ENCODE measurements at places on chromosomes 7 and 10.

DNA sequence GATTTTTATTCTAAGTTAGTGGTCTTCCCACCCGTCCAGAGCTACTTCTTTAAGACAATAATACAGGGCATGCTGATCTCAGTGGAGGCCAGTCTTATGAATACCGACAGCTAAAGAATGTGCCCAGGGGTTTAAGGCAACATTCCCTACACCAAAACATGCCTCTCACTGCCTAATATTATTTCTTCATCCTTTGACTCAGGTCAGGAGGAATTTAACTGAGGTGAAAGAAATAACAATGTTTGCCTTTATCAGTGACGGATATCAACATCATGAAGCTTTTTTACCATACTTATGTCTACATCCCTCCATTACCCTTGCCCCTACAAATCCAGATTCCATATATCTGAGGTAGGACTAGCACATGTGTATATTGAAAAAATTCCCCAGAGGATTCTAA, 33.3 kb upstream of the TES start:
- no peak for DNase-seq

DNA sequence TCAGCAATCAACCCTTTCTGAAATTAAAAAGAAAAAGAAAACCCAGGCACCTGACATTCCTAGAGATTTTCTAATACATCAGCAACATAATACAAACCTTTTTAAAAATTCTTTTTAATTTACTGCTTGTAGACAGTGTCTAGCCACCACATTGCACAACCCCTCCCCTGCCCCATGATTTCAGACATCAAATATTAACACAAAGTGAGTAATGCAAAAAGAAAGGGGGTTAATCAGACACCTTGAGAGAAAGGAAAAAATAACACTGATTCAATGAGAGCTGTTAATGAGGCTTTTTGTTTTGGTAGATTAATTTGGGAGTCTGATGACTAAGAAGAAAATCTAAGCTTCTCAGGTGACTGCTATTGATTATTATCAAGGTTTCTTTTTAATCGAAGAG, 55.3 kb downstream of the SLC25A13 start:
- DNase-seq = no peak

DNA sequence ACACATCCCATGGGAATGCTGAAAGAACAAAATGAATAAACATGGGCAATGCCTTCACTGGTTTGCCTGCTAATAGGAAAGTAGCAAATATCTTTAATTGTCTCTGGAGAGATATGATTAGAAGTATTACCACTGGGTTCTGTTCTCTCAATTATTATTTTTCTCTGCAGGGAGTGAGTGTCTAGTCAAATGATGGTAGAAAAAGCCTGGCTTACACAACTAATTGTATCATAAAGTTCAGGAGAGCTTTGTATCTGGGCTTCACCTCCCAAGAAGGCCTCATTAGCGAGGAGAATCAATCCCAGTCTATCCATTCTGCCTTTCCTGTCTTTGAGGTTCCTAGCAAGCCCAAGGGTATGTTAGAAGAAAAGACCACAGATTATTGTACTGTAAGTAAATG, at the start of gene OR2A14:
Gene OR2A14, plus strand, starts transcription at position 301 of the 400 bp plus-strand sequence. CDS start 5,937 bp downstream, outside the sequence.
- DNase-seq = no peak

DNA sequence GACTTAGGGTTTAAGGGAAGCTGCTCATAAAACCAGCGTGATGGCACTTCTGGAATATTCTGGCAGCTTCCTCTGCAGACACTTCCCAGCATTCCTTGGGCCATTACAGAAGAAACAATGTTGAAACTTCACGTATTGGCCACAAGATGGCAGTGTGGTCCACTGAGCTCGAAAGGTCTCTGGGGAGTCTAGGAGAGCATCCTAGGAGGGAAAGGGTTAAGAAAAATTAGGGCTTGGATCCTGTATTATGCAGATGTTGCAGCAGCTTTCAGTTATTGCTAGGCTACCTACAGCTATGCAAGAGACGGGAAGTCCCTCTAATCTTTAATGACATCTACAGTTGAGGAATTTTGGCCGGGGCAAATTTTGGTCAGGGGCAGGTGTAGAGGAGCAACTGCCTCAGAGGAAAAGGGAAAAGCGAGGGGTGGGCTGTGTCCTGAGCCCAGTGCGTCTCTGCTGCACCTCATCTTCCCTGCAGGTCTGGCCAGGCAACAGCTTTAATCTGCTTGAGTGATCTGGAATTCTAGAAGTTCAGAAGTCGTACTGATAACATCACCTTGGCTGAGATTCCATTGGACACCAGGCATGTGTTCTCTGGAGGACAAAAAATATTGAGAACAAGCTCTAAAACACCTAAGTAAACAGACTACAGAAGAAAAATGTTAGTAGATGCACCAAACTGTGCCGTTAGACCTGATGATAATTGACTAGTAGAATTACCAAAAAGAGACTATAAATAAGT, 220.8 kb upstream of the PRSS58 start:
- peak; percentile 56 for DNase-seq

DNA sequence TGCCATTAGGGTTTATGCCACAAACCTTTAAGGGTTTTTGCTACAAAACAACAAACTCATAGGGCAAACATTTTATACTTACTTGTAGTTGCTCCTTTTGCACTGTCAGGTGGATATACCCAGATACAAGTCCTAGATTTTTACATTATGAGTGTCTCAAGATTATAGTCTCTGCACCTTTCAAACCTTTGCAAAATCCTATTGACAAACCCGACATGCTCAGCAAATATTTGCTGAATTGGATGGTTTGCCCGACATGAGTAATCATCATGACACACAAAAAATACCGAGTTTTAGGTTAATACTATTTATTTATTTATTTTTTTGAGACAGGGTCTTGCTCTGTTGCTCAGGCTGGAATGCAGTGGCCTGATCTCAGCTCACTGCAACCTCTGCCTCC, 117.3 kb downstream of the SLC25A13 start:
- DNase-seq = no peak

DNA sequence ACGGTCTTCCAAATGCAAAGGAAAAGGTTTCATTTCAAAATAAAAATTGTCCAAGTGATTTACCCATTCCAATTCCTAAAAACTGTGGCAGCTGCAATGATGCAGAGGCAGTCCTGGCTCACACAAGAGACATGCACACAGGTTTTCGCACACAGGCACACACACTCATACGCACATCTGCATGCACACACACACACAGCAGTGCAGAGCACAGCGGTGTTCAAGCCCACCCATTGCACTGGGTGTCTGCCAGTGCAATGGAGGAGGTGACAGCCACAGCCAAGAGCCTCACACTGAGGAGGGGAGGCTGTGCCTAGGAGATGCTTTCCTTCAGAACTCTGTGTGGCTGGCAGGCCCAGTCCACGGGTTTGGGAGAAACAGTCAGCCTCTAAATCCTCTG, 123.7 kb downstream of the SLIT1 start:
- no peak for DNase-seq

- DNase-seq = no peak
Measured at GRCh38 chr10:77360835-77361234, 276.8 kb downstream of the KCNMA1 start.

- peak; percentile 43 for DNase-seq
Measured at GRCh38 chr7:132125096-132125495, 451.2 kb downstream of the PLXNA4 start.

- no peak for DNase-seq
Measured at GRCh38 chr10:17781856-17782255, 27.3 kb upstream of the MRC1 start.

GRCh38 chr10:59880971-59881510, 25.3 kb downstream of the CCDC6 start:
- no peak for DNase-seq

DNA sequence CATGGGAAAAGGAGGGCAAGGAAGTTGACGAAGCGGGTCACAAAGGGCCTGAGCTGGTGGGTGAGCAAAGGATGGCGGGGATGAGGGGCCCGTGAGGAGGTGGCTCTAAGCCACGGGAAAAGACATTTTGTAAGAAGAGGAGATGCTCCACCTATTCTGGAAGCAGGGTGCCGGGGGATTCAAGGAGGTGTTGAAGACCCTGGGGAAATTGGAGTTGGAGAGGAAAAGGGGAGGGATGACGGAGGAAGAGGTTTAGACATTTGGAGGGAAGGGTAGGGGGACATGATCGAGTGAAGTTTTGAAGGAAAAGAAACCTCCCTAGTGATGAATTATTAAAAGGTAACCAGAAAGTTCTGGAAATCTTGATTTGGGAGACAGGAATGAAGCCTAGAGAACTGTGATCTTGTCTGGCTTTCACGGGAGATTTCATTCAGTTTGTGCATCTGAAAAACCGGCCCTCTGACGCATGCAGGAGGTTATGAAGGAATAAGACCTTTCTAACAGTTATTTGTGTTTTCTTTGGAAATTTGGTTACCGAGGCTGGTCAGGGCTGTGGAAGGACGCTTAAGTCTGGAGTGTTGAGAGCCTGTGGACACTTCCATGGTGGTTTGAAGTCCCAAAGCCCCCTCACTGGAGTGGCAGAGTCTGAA, 1.4 kb downstream of the SMO start:
- no peak for DNase-seq

DNA sequence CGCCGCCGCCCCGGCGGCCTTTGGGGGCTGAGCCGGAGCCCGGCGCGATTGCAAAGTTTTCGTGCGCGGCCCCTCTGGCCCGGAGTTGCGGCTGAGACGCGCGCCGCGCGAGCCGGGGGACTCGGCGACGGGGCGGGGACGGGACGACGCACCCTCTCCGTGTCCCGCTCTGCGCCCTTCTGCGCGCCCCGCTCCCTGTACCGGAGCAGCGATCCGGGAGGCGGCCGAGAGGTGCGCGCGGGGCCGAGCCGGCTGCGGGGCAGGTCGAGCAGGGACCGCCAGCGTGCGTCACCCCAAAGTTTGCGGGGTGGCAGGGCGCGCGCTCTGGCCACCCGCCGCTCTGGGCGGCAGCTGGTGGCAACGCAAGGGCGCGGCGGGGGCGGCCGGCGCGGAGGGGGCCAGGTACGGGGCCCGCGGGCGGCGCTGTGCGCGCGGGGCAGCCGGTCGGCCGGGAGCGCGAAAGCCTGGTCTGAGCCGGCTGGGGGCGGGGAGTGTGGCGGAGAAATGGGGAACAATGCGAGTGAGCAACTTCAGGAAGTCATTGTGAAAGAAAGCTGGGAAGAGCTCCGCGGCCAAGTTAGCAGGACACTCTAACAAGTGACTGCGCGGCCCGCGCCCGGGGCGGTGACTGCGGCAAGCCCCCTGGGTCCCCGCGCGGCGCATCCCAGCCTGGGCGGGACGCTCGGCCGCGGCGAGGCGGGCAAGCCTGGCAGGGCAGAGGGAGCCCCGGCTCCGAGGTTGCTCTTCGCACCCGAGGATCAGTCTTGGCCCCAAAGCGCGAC, at the start of gene IKZF1:
Gene IKZF1, plus strand, starts transcription at position 588 of the 782 bp plus-strand sequence. CDS start 14,346 bp downstream, outside the sequence.
- DNase-seq = peak; percentile 55

DNA sequence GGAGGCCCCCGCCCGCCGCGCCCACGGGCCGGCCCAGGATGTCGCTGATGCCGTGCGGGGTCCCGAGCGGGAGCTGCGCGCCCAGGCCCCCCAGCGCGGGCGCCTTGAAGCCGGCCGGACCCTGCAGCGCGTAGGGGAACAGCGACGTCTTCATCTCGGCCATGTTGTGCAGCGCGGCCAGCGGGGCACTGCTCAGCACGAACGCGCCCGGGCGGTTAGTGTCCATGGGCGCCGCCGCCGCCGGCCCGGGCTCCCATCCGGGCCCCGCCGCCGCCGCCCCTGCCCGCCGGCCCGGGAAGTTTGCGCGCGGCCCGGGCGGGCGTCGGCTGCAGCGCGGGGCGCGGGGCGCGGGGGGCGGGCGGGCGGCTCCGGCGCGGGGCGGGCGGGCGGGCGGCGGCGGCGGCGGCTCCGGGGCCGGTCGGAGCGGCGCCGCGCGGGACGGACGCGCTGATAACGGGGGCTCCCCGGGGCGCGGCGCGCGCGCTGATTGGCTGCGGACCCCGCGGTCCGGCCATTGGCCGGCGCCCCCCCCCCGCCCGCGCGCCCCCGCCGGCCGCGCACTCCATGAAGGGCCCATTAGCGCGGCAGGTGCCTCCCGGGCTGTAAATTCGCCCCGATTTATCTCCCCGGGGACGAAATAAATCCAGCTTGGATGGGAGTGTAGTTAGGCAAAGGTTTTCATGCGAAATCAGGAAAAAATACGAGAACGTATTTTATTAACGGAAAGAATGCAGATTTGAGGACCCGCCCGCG, at the start of gene NKX6-2:
Gene NKX6-2, minus strand, starts transcription at position 425 of the 753 bp plus-strand sequence. Its CDS starts 199 bp downstream, at position 226.
- DNase-seq = peak; percentile 60

DNA sequence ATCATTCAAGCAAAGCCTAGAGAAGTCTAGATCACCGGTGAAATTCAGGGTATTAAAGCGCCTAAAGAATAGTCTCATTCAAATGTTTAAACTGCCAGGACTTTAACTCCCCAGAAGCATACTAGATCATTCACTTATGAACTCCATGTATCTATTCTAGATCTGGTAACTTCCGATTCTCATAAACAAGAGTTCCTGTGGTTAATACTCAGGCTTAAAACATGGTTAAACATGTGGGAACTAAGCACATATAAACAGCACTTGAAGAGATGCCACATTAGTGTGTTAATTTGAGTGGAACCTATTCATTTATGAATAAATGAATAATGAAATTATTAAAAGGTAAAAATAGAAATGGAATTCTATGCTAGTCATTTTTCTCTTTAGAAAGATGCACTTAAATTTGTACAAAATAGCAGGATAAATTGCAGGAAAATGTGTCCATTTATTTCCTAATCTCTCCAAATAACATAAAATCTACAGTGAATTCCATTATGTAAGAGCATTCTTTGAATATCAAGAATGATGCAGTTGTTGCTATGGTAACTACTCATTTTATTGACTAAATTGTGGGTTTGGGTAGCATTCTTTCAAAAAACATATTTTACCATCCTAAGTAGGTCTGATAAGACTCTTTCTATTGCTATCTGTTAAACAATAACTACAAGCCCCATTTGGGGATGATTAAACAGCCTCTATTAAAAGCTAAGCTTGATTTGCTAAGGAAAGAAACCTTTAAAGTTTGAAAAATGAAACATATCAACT, 147.6 kb upstream of the TMEM168 start:
- DNase-seq = no peak

GRCh38 chr10:47205192-47205591, 94.8 kb upstream of the GDF10 start:
- DNase-seq = no peak

Measured in Ammon's horn (tissue), 1 donor.